ENCODE measurements at places on chromosomes 3 and 15. TPM values are rescaled to one million over a fixed set of nuclear protein-coding genes. Genes with fewer than 3 reads are reported as not detected.

XCR1 gene
- total RNA-seq: not detected

ANKRD34C gene
- total RNA-seq: not detected

GPR62 gene
- not detected for total RNA-seq

PLS1 gene
- 40.3 TPM for total RNA-seq

FOXL2NB gene
- total RNA-seq: not detected

ANKRD63 gene
- total RNA-seq: not detected

ZNF621 gene
- total RNA-seq: 5.7 TPM

CKMT1A gene
- total RNA-seq: 1.9 TPM

GADL1 gene
- not detected for total RNA-seq

C3orf49 gene
- not detected for total RNA-seq

ZNF80 gene
- total RNA-seq: not detected

C3orf22 gene
- total RNA-seq: not detected

SAMMSON gene
- total RNA-seq: not detected

PDZRN3 gene
- total RNA-seq: 5.6 TPM

PHLDB2 gene
- 0.21 TPM for total RNA-seq

ANKUB1 gene
- total RNA-seq: not detected

MUSTN1 gene
- total RNA-seq: not detected

GUCA1C gene
- total RNA-seq: not detected

Data from HT-29 (cell line).